ENCODE measurements at places on chromosomes 12 and 14.

DNA sequence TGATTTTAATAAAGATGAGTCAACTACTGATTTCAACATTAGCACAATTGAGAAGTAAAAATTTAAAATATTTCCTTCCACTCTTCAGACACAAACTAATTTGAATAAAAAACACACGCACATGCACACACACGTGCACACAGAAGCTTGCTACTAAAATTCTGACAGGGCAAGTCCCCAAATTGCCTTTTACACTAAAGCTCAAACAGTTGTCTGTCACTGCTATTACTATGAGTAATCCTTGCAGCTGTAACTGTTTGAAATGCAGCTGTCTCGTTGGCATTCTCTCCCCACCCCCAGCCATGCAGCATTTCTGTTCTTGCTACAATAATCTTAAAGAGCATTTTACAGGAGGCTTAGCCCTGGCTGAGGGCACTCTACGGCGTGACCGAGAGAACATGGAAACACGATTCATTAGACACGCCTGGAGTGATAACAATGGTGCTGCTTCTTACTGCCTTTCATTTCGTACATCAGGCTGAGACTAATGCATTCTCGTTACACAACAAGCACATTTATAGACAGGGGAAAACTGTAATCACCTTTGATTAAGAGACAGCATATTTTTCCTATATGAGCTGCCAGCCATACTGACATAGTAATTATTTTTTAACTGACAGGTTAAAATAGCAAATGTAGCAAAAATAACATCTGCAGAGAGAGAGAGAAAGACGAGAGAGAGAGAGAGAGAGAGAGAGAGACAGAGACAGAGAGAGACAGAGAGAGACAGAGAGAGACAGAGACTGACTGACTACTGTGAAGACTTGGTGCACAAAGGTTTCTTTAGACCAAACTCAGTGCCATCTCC lies 153.8 kb downstream of the MED13L start:
- no peak for DNase-seq

- no peak for DNase-seq
These were observed 69.6 kb upstream of the AEBP2 start for GRCh38 chr12:19369691-19370148.

GRCh38 chr14:100816950-100817901 lies 8.7 kb upstream of the MEG3 start:
- no peak for DNase-seq

DNA sequence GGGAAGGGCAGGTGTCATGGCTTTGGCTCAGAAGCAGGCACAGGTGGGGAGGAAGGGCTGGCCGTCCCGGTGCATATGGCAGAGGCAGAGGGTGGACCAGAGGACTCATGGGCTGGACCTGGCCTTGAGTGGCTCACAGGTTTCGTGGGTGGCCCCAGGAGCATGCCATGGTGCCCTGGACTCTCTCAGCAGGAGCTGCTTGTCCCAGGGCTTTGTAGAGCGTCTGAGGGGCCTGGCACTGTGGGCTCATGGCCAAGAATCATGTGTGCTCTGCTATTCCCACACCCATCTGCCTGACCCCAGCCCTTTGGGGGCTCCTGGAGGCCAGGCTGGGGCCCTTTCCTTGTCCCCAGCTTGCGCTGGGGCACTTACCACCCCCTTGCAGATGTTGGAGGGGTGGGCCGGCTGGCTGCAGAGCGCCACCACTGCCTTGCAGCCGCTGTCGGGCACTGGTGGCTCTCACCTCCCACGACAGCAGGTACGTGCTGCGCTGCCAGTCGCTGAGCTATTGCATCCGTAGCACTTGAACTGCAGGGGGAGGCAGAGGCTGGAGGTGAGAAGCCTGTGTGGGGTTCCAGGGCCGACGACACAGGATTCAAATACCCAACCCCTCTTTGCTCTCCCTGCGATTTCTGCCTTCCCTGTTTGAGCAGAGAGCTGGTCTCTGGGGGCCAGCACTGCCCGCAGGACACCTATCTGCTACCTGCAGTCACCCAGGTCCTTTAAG lies 187.4 kb upstream of the PRMT8 start:
- no peak for DNase-seq

DNA sequence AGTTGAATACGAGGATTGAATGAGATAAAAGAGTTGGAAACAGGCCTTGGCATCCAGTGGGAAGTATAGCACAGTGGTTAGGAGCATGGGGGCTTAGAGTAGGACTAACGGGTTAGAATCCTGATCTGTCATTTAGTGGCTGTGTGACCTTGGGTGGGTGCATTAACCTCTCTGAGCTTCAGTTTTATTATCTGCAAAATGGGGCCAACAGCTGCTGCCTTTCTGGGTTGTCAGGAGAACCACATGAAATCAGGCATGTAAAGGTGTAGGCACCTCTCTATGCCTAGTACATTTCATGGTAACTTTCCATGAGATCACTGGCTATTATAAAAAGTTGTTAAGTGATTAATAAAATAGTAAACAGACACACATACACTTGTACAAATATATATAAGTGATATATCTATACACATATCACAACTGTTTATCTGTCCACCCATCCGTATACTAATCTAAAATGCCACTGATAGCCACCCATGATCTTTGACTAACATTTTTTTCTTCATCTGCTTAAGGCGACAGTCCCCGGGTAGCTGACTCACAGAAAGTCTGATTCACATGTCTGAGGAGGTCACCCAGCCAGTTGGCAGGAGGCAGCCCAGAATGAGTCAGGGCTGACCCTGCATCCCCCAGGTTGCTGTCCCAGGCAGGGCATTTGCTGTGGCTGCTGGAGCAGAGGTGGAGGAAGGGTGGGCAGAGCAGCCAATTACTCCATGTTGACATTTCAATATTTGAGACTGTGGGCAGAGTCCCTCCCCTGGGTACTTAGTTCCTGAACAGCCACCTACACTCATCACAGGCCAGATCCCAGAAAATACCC lies 125.6 kb upstream of the NOS1 start:
- DNase-seq, result no peak

GRCh38 chr12:89135976-89136634 lies 216.2 kb downstream of the DUSP6 start:
- no peak for DNase-seq

- no peak for DNase-seq
These were observed 6.6 kb downstream of the BRF1 start for GRCh38 chr14:105294142-105294597.

DNA sequence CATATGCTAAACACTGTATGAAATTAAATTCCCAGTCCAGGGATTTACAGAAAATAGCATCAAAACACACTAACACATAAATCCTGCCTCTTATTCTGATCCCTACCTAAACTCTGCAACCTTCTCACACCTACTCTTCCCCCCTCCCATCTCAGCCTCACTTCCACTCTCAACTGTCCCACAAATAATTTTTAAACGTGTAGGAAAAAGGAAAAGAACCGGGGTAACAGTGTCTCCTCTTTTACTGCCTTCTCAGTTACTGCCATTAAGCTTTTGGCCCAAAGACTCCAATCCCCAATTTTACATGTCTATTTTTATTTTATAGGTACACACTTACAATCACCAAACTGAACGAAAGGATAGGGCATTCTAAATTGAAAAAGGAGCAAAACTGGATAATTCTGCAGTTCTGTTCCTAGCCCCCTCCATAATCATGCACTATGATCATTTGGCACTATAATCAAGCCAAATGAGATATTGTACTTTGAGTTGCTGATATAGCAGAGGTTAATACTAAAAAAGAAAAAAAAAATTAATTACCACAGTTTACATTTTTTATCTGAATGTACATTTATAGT lies 2.9 kb downstream of the DUSP16 start:
- no peak for DNase-seq

- DNase-seq, result no peak
These were observed 603.2 kb downstream of the C12orf50 start for GRCh38 chr12:87425942-87426554.
